HFF-Myc (cell line): ENCODE measurements at places on chromosomes 5 and 9.

DNA sequence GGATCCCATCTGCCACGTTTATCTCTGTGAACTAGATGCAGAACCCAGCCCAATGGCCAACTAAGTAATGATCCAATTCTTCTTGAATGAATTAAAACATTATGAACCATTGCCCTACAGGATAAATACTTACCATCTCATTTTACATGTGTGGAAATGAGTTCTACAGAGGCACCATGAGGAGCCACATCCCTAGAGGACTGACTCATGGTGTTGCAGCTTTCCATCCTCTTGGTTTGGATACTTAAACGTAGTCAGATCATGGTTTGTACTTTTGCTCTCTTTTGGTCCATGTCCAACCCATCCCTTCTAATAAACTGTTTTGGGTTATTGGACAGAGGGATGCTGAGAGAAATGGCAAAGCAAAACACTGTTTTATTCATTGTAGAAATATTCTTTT, 484.8 kb downstream of the EBF1 start:
- no peak for DNase-seq

- peak; percentile 9 for DNase-seq
Observed at GRCh38 chr9:32589083-32589723, 16.2 kb upstream of the NDUFB6 start.

DNA sequence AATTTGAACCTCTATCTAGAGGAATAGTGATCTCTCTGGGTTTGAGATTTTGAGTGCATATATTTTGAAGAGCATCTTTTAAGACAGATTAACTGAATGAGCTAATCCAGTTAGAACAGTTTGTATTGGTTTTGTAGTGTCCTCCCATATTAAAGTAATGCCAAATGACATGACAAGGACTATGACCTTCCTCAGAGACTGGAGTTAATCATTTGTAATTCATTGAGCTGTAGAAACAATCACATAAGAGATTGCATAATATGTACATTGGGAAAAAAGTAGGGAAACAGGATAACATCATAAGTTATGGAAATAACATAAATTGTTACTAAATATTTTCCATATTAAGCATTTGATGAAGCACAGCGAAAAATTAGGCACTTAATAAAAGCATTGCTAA, 45.8 kb upstream of the PRDM9 start:
- DNase-seq = no peak

DNA sequence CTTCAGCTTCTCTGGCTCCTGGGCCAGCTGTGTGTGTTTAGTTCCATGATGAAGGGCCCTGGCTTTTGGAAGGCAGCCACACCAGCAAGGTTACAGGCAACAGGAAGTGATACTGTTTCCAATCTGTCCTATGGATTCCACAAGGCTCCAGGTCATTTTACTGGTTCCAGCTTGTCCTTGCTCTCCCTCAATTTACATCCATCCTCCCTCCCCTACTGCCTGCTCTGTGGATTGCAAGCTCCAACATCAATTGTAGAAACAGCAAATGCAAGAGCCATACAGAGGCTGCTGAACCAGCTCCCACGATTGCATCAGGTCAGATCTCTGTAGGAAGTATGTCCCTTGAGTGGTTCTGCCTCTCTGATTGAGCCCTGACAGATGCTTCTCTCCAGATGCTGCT, 409.8 kb downstream of the NTRK2 start:
- DNase-seq = no peak

- no peak for DNase-seq
Observed at GRCh38 chr9:130948266-130948665, 9.2 kb upstream of the FIBCD1 start.

DNA sequence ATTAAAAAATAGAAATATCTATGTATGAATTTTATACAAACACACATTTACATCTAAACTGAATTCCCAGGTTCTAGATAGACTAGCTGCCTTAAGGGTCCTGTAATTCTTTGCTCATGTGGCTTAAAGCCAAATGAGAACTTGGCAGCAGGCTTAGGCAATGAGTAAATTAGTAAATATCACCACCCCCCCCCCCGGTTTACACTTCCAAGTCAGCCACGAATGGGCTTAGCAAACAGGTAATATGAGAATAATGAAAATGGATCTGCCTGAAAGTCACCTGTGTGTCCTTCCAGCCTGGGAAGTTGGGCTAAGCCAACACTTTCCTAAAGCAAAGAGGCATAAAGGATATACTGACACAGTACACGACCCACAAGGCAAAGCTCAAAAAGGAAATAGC, 108.6 kb downstream of the KLHL3 start:
- DNase-seq = no peak

- no peak for DNase-seq
Observed at GRCh38 chr5:56517011-56517416, 283.9 kb upstream of the ANKRD55 start.

GRCh38 chr5:113340537-113340936, 94.3 kb downstream of the TSSK1B start:
- no peak for DNase-seq

DNA sequence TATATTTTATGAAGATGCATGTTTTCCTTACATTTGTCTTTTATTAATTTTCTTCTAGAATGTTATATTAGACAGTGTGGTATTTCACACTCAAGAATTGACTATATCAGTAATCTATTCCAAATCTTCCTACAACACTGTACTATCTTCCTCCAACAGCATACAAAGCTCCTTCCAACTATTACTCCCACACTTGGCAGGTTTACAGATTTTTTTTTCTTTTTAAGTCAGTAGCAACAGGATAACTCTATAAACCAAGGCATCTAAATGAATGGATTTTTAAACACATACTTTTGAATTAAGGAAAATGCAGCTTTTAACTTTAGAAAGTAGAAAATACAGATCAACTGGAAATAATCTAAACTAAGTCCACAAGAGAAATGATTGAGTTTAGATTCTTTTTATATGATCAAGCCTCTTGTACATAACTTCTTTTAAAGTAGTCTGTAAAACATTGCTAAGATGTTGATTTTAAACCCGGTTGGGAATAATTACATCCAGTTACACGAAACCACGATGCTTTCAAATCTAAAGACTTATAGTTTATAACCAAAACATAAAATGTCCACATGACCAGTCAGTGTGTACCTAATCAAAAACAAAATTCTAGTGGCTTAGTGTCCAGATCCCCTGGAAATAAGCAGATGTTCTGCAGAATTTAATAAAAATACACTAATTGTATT, 281.6 kb downstream of the ADAMTS6 start:
- DNase-seq = peak; percentile 57

DNA sequence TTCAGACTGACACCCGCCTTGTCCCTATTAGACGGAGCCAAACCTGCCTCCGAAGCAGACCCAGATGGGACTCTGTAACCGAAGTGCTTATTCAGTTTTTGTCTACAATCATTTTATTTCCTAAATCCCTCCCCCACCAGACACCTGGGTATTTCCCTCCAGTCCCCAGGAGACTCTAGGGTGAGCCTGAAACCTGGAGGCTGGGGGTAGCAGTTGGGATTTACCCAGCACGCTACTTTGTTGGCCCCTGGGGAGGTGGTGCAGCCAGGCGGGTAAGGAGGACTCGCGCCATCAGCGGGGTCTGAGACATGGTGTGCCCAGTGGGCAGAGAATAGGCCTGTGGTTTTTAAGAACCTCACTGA, 1.3 kb upstream of the LHX2 start:
- DNase-seq = no peak

DNA sequence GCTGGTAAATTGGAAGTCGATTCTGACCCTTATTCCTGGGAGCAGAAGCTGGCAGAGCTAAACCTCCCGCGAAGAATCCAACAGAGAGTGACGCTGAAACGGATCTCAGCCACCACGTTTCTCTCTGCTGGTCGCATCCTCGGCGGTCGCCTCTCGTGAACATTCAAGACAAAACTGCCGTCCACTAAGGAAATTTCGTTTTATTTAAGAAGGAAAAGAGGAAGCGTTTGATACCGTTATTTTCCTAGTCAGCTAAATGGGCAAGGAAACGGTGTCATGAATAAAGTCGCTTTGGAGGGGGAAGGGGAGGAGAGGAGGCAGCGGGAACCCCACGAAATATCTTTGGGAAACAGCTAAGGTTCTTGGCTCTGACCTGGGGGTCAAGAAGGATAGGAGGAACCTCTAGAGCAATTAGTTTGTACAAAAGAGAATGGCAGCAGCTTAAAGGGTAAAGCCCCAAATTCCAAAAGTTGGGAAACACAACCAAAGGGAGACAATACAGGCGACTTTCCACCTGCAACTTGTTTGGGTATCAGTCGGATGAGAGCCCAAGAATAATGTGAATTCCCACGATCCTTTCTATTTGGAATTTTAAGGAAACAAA, 1.9 kb downstream of the FOXB2 start:
- no peak for DNase-seq

GRCh38 chr5:97097326-97098230, 44.8 kb downstream of the LIX1 start:
- no peak for DNase-seq

- DNase-seq = no peak
Observed at GRCh38 chr9:96514800-96515158, 64.8 kb downstream of the HABP4 start.

DNA sequence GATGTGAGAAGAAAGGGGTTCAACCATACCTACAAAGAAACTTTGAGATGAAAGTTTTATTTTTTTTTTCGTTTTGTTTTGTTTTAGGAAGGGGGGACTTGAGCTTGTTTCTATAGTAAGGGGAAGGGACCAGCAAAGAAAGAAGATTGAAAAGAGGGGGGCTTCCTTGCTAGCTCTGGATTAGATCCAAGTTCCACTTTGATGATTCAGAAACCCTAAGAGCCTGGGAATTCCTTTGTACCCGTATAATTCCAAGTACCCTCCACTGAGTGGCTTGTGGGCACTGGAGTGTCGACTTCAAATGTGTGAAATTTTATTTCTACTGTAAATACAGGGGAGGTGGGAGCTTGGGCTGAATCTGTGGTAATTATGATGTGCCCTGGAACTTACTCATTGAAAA, 10.9 kb downstream of the MAMDC2 start:
- DNase-seq = no peak

- no peak for DNase-seq
Observed at GRCh38 chr5:68086857-68087256, 128.7 kb upstream of the PIK3R1 start.

DNA sequence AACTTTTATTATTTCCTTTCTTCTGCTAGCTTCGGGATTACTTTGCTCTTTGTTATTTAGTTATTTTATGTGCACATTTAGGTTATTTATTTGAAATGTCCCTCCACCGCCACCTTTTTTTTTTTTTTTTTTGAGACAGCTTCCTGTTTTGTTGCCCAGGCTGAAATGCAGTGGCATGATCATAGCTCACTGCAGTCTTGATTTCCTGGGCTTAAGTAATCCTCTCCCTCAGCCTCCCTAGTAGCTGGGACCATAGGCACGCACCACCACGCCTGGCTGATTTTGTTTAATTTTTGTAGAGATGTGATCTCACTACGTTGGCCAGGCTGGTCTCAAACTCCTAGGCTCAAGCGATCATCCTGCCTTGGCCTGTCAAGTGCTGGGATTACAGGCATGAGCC, 38.5 kb downstream of the RIC1 start:
- DNase-seq = no peak

DNA sequence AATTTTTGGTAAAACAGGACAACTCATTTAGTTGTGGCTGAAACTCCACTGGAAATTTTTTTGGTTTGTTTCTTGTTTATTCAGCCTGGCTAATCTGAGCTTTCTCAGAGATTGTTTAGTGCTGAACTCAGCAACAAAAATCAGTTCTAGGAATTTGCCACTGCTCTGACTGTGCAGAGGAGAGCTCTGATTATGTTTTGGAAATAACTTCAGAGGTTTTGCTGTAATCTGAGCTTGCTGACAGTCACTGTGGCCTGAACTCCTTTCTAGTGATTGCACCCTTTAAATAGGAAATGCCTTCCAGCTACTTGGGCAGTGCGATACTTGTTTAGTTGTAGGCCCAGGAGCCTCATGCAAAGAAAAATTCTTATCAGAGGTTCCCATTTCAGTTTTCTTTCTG, 60.2 kb downstream of the OSTF1 start:
- DNase-seq = peak; percentile 41

GRCh38 chr9:33800886-33801285, 5.5 kb downstream of the PRSS3 start:
- DNase-seq = no peak

GRCh38 chr9:4859035-4859434, 66.3 kb downstream of the RCL1 start:
- DNase-seq = no peak

- no peak for DNase-seq
Observed at GRCh38 chr5:149011084-149011483, 51.8 kb downstream of the SH3TC2 start.

DNA sequence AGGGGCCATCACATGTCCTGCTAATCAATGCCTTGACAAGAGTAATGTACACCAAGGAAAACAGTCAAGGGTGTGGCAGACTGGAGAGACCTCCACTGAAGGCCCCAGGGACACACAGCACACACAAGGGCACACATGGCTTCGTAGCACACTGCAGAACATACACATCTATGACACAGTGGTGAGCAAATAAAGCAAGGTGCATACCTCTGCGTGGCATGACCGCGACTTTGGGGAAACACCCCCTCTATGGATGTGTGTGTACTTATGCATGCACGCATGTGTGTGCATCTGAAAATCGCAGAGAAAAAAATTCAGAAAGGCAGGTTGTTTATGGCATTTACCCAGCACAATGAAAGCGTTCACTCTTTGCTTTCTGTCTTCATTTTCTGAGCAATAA, 20.5 kb downstream of the SEMA4D start:
- DNase-seq = no peak

DNA sequence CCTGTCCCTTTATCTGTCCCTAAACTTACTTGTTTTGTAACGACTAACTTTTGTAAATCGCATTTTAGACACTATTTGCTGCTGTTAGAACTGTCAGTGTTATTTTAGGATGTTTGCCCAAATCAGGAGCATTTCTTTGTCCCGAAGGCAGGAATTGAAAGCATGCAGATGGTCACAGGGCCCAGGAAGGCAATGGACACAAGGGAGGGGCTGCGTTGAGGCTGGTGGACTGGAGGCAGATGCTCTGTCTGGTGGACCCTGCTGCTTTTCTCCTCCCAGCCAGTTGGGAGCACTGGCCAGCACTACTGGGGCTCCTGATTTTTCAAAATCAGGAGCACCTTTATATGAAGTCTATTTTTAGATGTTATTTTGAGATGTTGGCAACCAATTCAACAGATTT, 31.7 kb downstream of the DOCK2 start:
- no peak for DNase-seq

- no peak for DNase-seq
Observed at GRCh38 chr5:131389096-131389868, 125.4 kb downstream of the CDC42SE2 start.

- DNase-seq = peak; percentile 11
Observed at GRCh38 chr5:130141659-130142320, 237.5 kb downstream of the CHSY3 start.

- no peak for DNase-seq
Observed at GRCh38 chr9:85425153-85425611, 316.6 kb downstream of the AGTPBP1 start.

DNA sequence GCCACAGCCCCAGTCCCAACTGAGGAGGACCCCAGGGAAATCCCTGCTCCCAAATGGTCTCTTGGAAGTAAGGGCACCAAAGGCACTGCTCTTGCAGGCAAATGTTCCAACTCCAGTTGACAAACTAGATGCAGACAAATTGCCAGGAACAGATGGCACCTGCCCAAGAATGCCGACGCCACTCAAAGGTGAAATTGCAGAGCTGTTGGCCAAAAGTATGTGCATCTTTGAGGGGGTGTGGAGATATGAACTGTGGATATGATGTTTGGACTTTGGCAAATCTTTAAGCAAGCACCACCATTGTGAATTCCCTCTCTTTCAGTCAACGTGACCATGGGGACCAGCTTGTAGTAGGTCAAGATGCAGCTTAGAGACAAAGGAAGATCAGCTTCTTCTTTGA, 12.0 kb upstream of the CPLX2 start:
- DNase-seq = no peak

- no peak for DNase-seq
Observed at GRCh38 chr9:92478783-92479182, 3.5 kb downstream of the ASPN start.

GRCh38 chr5:127260686-127261085, 29.9 kb upstream of the MEGF10 start:
- DNase-seq = no peak
